Astrocyte (in vitro differentiated cells and primary cell): ENCODE measurements at places on chromosomes 3 and 15. TPM values are rescaled to one million over a fixed set of nuclear protein-coding genes. Genes with fewer than 3 reads are reported as not detected.

- DNase-seq = no peak
- peaks cover 7% of the 10 kb centered on the region for H3K4me1 ChIP-seq
- H3K36me3 ChIP-seq = no peaks in the 10 kb centered on the region
- no peaks in the 10 kb centered on the region for H3K27me3 ChIP-seq
These were observed 536.7 kb upstream of the TBL1XR1 start for GRCh38 chr3:177733936-177734335.

GRCh38 chr3:65666448-65667091 lies 372.1 kb downstream of the MAGI1 start:
- H3K27ac ChIP-seq = no peak overlapping the region
- no peaks in the 10 kb centered on the region for H3K36me3 ChIP-seq
- no peak overlapping the region for H3K4me3 ChIP-seq
- no peaks in the 10 kb centered on the region for H3K4me1 ChIP-seq

DNA sequence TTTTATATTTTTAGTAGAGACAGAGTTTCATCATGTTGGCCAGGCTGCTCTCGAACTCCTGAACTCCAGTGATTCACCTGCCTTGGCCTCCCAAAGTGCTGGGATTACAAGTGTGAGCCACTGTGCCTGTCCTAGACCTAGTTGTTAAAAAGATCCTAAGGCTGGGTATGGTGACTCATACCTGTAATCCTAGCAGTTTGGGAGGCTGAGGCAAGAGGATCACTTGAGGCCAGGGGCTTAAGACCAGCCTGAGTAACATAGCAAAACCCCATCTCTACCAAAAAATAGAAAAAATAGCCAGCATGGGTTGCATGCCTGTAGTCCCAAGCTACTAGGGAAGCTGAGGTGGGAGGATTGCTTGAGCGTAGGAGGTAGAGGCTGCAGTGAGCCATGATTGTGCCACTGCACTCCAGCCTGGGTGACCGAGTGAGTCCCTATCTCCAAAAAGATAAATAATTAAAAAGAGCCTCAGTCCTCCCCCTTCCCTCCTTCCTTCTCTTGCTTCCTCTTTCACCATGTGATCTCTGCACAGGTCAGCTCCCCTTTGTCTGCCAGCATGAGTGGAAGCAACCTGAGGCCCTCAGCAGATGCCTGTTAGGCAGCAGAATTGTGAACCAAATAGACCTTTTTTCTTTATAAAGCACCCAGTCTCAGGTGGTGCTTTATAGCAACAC lies 9.8 kb upstream of the FNDC3B start:
- no peak overlapping the region for H3K27ac ChIP-seq
- H3K4me3 ChIP-seq = no peak overlapping the region
- no peak for DNase-seq
- no peaks in the 10 kb centered on the region for H3K36me3 ChIP-seq
- H3K27me3 ChIP-seq = no peaks in the 10 kb centered on the region
- no peaks in the 10 kb centered on the region for H3K4me1 ChIP-seq

DNA sequence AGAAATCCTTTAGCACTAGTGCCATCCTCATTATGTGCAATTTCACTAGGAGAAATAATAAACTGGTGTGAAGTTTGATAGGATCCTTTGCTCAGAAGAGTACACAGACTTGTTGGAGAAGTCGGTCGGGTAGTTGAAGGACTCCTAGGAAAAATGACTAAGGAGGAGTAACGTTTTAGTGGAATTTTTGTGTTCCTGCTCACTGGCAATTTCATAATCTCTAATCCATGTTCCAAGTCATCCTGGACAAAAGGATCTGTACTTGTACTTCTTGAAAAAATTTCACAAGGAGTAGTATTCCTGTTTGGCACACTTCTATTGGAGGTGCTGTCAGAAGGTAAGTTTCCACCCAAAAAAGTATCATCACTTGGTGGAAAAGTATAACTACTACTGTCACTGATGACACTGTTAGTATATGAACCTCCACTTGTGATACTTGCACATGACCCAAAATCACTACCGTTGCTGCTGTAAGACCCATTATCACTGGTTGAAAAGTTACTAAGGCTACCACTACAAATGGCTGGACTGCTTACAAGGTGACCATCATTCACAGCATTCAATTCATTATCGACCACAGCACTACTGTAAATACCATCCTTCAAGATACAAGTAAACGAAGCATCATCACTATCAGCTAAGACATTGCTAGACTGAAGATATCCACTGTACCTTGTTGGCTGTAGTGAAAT lies 77.4 kb downstream of the NEDD4 start:
- peaks cover 19% of the 10 kb centered on the region for H3K4me1 ChIP-seq
- H3K27me3 ChIP-seq = no peaks in the 10 kb centered on the region
- peak overlapping the region; percentile 70 for H3K27ac ChIP-seq
- DNase-seq = peak; percentile 56
- peak overlapping the region; percentile 72 for H3K4me3 ChIP-seq

- H3K27me3 ChIP-seq = no peaks in the 10 kb centered on the region
- H3K4me1 ChIP-seq = peaks cover 9% of the 10 kb centered on the region
- peaks cover 2% of the 10 kb centered on the region for H3K36me3 ChIP-seq
- no peak for DNase-seq
- peak overlapping the region; percentile 99 for H3K27ac ChIP-seq
- H3K4me3 ChIP-seq = peak overlapping the region; percentile 100
These were observed 461 bp downstream of the COPB2 start for GRCh38 chr3:139388821-139389551.

- no peak overlapping the region for H3K27ac ChIP-seq
- H3K36me3 ChIP-seq = peaks cover 44% of the 10 kb centered on the region
- no peak for DNase-seq
- H3K4me3 ChIP-seq = no peak overlapping the region
These were observed 14.5 kb downstream of the RBP1 start for GRCh38 chr3:139524841-139525636.

GRCh38 chr15:70356062-70356860 lies 258.5 kb upstream of the TLE3 start:
- no peak overlapping the region for H3K4me3 ChIP-seq
- DNase-seq = no peak
- H3K36me3 ChIP-seq = no peaks in the 10 kb centered on the region

GRCh38 chr3:120021523-120021922 lies 72.7 kb downstream of the GSK3B start:
- no peak overlapping the region for H3K4me3 ChIP-seq
- peak; percentile 36 for DNase-seq
- H3K36me3 ChIP-seq = no peaks in the 10 kb centered on the region

GRCh38 chr15:32120577-32121383 lies 90.5 kb downstream of the CHRNA7 start:
- H3K4me3 ChIP-seq = no peak overlapping the region
- H3K27me3 ChIP-seq = no peaks in the 10 kb centered on the region
- DNase-seq = no peak
- H3K36me3 ChIP-seq = no peaks in the 10 kb centered on the region

- H3K4me1 ChIP-seq = no peaks in the 10 kb centered on the region
- peak overlapping the region; percentile 60 for H3K4me3 ChIP-seq
- no peaks in the 10 kb centered on the region for H3K36me3 ChIP-seq
- no peak overlapping the region for H3K27ac ChIP-seq
These were observed 9.6 kb downstream of the CLEC3B start for GRCh38 chr3:45035441-45036301.

- no peaks in the 10 kb centered on the region for H3K4me1 ChIP-seq
- H3K27me3 ChIP-seq = no peaks in the 10 kb centered on the region
- DNase-seq = no peak
- H3K27ac ChIP-seq = no peak overlapping the region
- H3K36me3 ChIP-seq = no peaks in the 10 kb centered on the region
These were observed 63.6 kb downstream of the OSTN start for GRCh38 chr3:191262650-191263049.

The FBLN2 gene
- total RNA-seq = 36.6 and 57.3 TPM in 2 replicates

The ITIH1 gene
- total RNA-seq = not detected in 2 replicates

The AADAC gene
- total RNA-seq = not detected in 2 replicates

The AGBL1 gene
- not detected in 2 replicates for total RNA-seq

The KBTBD8 gene
- 9.2 and 9.4 TPM in 2 replicates for total RNA-seq
